SK-N-SH (cell line): ENCODE measurements at places on chromosomes 13 and 19. TPM values are rescaled to one million over a fixed set of nuclear protein-coding genes. Genes with fewer than 3 reads are reported as not detected.

ZNF224 gene
- 13.9 and 20.2 TPM in 2 replicates for polyA plus RNA-seq

DNA sequence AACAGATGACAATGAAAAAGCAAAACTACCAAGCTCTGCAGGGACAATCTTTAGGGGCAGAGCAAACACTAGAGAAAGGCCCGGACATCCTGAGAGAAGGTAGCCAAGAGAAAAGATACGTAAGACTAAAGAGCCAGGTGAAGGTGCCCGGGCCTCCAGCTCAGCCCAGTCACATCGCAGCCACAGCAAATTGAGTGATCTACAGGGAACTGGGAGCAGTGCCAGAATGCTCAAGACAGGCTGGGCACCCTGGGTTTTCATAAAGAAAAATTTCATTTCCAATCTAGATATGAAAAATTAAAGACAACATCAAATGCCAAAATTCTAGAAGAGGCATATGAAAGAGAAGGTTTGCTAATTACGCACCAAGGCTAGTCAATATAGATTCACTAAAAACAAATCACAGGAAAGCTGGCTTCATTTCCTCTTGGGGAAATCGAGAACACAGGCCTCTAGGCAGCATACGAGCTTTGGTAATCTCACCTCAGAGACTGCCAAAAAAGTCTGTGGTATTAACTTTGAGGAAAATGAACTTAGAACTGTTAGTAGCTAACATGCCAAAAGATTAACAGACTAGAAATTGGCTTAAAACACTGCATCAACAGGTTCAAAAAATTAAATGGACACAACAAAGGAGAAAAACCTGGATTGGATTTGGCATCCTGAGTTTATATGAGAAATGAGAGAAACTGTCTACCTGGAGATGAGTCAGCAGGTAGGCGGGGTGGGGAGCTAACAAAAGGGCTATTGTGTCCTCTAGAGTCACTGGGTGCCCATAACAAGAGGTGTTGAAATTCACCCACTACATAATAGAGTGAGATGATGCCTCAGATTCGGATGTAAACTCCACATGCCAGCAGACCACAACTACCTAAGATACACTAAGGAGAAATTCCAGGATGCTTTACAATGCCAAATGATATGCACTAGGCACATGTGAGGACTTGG lies 6.6 kb downstream of the ANKRD10 start:
- H3K4me3 ChIP-seq, result no peak overlapping the region
- peaks cover 59% of the 10 kb centered on the region for H3K36me3 ChIP-seq
- no peak overlapping the region for H3K27ac ChIP-seq
- peaks cover 25% of the 10 kb centered on the region for H3K4me1 ChIP-seq
- H3K27me3 ChIP-seq, result no peaks in the 10 kb centered on the region
- DNase-seq, result no peak

DNA sequence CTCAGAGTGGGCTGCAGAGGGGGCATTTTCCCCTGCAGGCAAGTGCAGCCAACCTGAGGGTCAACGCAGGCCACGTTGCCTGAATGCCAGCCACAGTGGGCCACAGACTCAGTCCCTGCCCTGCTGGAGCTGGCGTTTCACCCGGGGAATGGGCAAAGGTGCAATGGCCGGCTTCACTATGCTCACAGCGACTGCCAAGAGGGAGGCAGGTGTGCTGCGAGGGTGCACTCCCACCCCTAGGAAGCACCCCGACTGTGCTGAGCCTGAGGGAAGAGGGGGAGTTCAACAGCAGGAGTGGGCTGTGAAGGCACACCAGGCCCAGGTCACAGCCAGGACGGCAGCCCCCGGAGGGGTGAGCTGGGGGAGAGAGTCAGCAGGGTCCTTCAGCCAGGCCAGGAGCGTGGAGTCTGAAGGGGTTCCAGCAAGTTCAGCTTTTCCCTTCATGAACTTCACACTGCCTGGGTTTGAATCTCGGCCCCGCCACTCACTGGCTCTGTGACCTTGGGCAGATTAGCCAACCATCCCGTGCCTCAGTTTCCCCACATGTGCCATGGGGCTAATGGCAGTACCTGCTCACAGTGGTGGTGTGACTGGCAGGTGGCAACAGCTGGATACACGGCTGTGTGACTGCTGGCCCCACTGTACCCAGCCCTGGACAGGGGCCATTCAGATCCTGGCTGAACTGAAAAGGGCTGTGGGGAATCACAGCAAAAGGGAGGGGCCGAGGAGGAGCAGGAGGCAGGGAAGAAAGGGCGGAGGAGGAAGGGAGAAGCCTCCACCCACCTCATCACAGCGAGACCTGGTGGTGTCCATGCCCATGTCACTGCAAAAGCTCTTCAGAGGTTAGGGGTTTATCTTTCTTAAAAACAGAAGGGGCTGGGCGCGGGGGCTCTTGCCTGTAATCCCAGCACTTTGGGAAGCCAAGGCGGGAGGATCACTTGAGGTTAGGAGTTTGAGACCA lies 7.6 kb downstream of the TRAPPC6A start:
- no peak for DNase-seq
- no peak overlapping the region for H3K27ac ChIP-seq
- no peaks in the 10 kb centered on the region for H3K4me1 ChIP-seq
- H3K27me3 ChIP-seq, result no peaks in the 10 kb centered on the region
- H3K4me3 ChIP-seq, result no peak overlapping the region

ZNF382 gene
- 2.3 and 3.5 TPM in 2 replicates for polyA plus RNA-seq

GRCh38 chr19:16077984-16078758 lies 1.9 kb downstream of the TPM4 start:
- H3K27me3 ChIP-seq, result no peaks in the 10 kb centered on the region
- H3K36me3 ChIP-seq, result peaks cover 46% of the 10 kb centered on the region
- H3K4me3 ChIP-seq, result peak overlapping the region; percentile 78
- H3K4me1 ChIP-seq, result peaks cover 14% of the 10 kb centered on the region

- H3K27me3 ChIP-seq, result no peaks in the 10 kb centered on the region
- no peak for DNase-seq
- H3K4me1 ChIP-seq, result no peaks in the 10 kb centered on the region; the same call in 1 of the 2 replicates
Observed at GRCh38 chr13:30034458-30034795, 184.0 kb upstream of the UBL3 start.

IGFL3 gene
- not detected in 2 replicates for polyA plus RNA-seq

DNA sequence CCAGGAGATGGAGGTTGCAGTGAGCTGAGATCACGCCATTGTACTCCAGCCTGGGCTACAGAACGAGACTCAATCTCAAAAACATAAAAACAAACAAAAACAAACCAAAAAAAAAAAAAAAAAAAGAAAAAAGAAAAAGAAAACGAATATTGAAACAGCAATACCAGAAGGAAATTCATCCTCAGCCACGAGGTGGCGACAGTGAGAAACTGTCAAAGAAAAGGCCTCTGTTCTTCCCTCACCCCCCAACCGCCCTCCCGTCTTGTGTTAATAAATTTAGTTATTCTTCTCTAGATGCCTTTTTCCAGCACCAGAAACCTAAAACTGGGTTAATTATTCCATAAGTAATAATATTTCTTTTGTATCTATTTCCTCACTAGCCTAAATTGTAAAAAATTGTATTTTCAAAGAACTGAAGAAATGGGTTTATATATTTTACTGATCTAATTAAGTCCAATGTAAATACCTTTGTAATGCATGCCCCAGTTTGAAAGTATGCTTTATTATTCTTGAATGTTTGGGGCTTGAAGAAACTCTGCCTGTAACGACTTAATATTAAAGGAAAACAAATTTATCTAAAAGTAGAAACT lies 38.6 kb downstream of the LIG4 start:
- no peak overlapping the region for H3K27ac ChIP-seq
- H3K36me3 ChIP-seq, result no peaks in the 10 kb centered on the region
- peak; percentile 46 for DNase-seq
